ENCODE measurements at places on chromosomes 1 and 21. TPM values are rescaled to one million over a fixed set of nuclear protein-coding genes. Genes with fewer than 3 reads are reported as not detected.

Gene C1orf52
- total RNA-seq: 10.8 TPM

Gene GOLPH3L
- total RNA-seq: 30.1 TPM

GRCh38 chr1:201591348-201591747 is 52.4 kb downstream of the NAV1 start:
- DNase-seq: no peak

- DNase-seq: peak; percentile 50
These were observed 15.9 kb upstream of the RAB4A start for GRCh38 chr1:229254910-229255541.

GRCh38 chr1:180372728-180373127 is 129.6 kb downstream of the ACBD6 start:
- DNase-seq: no peak

Gene MAP1LC3C
- 0.09 TPM for total RNA-seq

GRCh38 chr1:168370586-168370985 is 89.9 kb downstream of the TBX19 start:
- DNase-seq: no peak

- no peak for DNase-seq
These were observed 42.9 kb downstream of the CASQ2 start for GRCh38 chr1:115725600-115725999.

- peak; percentile 59 for DNase-seq
These were observed 110.4 kb downstream of the EPHB2 start for GRCh38 chr1:22821027-22821426.

Gene KCNJ6
- total RNA-seq: not detected

DNA sequence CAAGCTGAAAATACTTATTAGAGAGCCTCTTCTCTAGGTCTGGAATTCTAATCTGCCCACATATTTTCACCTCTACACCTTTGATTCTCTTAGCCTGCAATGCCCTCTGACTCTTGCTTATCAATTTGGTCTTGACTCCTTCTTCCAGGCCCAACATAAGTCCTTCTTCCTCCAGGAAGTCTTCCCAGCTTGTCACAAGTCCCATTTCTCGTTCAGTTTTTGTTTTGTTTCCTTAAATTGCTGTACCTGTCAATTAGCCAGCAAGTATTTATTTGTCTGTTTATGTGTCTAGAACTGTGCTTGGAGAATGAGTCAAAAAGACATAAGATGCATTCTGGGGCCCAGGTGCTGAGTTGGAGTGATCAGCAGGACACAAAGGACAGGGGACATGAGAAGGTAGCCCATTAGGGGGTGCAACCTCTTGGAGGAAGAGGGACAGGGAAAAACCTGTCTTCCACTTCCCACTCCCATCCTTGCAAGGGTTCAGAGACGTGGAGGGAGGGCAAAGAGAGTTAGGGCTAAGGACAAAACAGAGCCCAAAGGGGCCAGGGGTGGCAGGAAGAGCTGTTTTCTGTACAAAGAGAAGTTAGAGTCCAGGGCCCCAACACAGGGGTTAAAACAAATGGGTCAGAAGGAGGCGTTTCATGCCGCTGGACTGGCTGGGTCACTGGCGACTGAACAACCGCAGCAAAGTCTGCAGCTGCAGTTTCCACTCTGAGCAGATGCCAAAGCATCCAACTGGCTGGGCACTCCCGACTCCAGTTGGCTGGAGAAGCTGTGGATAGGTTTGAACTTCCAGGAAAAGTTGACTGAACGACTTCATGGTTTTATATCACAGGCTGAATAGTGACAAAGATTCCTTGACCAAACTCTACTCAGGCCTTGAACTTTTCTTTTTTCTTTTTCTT is 10.7 kb upstream of the CNR2 start:
- peak; percentile 14 for DNase-seq

Gene ASCL5
- total RNA-seq: not detected

Gene TMPRSS2
- total RNA-seq: not detected

GRCh38 chr1:58396150-58396549 is 150.4 kb downstream of the OMA1 start:
- DNase-seq: no peak

DNA sequence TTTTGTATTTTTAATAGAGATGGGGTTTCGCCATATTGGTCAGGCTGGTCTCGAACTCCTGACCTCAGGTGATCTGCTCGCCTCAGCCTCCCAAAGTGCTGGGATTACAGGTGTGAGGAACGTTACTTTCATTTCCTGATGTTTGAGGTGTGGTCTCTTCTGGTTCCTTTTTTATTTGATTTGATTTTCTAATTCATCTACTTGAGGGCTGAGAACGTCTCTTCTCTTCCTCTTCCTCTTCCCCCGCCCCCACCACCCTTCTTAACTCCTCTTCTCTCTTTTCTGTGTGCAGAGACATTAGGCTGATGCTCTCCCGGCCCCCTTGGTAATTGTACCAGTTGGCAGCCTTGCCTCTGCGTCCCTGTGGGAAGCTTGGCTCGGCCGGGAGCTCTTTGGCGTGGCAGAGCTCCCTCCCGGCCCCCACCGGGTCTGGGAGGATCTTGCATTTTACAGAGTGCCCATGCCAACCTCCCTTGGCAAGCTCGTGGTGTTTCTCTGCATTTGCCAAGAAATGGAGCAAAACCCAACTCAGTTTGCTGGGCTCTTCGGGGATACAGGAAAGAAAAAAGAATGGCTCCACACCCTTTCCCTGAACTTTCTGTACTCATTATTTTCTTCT is 19.9 kb downstream of the CRYAA start:
- DNase-seq: no peak

- no peak for DNase-seq
These were observed 630.0 kb upstream of the RGS18 start for GRCh38 chr1:191528275-191528674.

DNA sequence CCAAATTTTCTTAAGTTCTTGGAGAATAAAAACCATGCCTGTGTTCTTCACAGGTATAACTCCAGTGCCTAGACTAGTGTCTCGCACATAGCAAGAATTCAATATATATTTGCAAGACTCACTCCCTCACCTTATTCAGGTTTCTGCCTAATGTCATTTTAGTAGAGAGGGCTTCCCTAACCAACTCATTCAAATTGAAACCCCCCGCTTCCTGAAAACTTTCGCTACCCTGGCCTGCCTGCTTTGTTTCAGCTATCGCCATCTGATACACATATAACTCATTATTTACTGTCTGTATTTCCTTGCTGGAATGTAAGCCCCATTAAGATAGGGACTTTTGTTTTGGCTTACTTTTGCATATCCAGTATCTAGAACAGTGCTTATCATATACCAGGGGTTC is 8.6 kb downstream of the YARS1 start:
- no peak for DNase-seq

Gene INKA2
- total RNA-seq: 0.27 TPM

GRCh38 chr1:47618222-47618720 is 180.4 kb downstream of the FOXD2 start:
- no peak for DNase-seq

- DNase-seq: no peak
These were observed 98.0 kb downstream of the KCNJ15 start for GRCh38 chr21:38354746-38355145.

DNA sequence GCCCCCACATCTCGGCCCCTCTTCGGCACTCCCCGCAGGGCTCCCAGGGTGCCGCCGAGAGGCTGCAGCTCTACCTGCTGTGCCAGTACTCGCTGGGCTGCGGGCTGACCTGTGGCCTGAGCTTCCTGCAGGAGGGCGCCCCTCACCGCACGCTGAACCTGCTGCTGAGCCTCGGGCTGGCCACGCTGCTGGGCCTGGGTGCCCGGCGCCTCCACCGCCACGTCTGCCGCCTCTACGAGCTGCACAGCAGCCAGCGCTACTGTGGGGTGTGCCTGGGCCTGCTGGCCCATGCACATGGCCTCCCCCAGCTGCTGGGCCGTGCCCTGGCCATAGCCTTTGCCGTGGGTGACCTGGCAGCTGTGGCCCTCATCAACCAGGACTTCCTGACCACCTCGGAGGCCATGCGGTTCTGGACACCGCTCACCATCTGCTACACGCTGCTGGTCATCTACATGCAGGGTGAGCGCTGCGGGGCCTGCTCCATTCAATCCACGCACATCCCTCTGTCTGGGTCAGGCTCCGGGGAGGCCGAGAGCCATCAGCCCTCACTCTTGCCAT is 1.9 kb downstream of the TMEM82 start:
- DNase-seq: no peak

- DNase-seq: no peak
These were observed 308.8 kb downstream of the SMYD3 start for GRCh38 chr1:246198115-246198816.

Gene LDLRAD1
- not detected for total RNA-seq

GRCh38 chr1:38269923-38270848 is 223.6 kb upstream of the POU3F1 start:
- DNase-seq: peak; percentile 7

GRCh38 chr1:61523229-61523628 is 201.7 kb downstream of the TM2D1 start:
- DNase-seq: peak; percentile 25

DNA sequence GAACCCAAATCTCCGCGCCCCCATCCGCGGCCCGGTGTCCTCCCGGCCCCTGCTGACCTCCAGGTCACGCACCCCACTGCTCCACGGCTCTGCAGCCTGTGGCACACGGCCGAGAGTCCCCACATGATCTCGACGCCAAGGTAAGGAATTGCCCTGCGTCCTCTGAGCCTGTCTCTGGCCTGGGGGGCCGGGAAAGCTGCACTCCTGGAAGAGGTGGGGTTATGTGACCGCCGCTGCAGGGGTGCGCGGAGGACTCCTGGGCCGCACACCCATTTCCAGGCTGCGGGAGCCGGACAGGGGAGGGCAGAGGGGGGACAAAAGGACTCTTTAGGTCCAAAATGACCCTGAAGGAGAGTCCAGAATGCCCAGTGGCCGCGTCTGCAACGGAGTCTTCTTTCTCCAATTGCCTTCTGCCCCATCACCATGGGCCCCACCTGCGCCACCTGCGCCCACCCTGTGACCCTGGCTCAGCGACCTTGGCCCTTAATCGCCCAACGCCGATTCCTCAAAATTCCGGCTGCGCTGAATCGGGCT is 997 bp upstream of the SIM2 start:
- DNase-seq: no peak

Gene LEPR
- 6.9 TPM for total RNA-seq

DNA sequence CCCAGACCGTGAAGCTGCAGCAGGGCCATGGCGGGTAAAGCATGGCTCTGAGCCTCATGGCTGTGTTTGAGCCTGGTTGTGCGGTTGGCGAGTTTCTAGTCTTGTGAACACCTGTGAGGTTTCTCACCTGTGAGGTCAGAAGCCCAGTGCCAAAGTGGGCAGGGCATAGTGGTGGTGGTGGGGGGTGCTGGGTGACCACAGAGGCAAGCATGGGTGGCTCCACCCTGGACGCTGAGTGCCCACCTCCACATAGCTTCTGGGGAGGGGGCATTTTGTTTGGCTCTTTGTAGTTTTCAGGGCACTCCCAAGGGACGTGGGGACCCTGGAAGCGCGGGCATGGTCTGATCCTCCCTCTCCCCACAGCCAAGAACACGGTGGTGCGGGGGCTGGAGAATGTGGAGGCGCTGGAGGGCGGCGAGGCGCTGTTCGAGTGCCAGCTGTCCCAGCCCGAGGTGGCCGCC is 91.1 kb downstream of the TRIM11 start:
- DNase-seq: no peak

- DNase-seq: peak; percentile 46
These were observed 10.5 kb upstream of the IRF2BP2 start for GRCh38 chr1:234620272-234621126.
